Stimulated activated CD8-positive, alpha-beta memory T cell treated with anti-CD3 and anti-CD28 coated beads, Interleukin-4, amount 100 ng/mL, for 48 hours (primary cell): ENCODE measurements at places on chromosomes 4 and X.
A peak's percentile ranks its signal among the peaks of the same experiment; 100 is the strongest.

- DNase-seq: no peak
Measured at GRCh38 chr4:109232681-109233080, 69.8 kb downstream of the COL25A1 start.

DNA sequence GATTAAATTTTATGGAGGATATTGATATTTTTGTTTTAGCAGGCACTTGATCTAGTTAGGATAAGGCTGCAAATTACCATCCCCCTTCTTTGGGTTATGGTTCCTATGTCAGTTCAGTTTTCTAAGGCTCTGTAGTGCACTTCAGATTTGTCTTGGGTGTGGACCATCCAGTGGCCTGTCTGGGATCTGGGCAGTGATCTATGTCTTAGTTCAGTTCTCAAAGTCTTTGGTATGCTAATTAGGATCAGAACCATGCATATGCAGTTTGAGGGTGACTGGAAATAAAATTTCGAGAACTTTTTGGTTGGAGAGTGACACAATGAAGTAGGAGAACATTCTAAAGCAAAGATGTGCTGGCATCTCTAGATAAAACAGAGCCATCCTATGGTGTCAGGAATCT is 388.2 kb downstream of the MID1IP1 start:
- DNase-seq: no peak

DNA sequence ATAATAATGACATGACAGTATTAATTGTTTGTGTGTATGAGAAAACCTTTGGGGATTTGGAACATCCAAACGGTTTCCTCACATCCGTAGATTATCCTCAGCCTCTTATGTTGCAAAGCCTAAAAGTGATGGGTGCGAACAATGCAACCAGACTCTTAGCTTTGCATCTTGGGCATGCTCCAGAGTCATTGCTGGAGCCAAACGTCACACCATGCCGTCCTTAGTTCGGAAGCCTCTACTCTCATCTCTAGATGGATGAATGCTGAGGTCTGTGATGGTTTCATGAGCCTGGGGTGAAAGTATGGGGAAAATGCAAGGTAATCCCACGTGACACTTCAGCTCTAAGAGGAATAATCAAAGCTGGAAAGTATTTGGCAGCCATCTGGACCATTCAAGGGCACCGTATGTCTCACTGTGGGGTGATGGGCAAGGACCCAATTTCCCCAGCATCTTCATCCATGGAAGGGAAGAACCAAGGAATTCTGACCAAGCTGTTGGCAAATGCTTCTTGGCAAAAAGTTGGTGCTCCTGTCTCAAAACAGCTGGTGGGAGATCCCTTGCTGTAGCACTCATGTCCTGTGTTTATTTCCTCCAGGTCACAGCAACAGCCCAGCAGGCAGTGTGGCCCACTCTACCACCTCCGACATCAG is 6.3 kb upstream of the RTL5 start:
- DNase-seq: no peak

DNA sequence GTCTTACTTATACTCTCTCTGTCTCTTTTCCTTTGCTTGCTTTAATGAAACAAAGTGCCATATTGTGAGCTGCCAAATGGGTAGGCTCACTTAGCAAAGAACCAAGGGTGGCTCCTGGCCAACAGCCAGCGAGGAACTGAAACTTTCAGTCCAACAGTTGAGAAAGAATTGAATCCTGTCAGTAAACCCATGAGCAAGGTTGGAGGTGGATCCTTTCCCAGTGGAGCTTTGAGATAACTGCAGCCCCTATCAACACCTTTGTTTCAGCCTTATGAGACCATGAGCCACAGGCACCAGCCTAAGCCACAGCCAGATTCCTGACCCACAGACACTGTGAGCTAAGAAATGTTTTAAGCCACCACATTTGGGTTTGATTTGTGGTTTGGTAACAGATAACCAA is 362.2 kb downstream of the PDGFC start:
- no peak for DNase-seq

DNA sequence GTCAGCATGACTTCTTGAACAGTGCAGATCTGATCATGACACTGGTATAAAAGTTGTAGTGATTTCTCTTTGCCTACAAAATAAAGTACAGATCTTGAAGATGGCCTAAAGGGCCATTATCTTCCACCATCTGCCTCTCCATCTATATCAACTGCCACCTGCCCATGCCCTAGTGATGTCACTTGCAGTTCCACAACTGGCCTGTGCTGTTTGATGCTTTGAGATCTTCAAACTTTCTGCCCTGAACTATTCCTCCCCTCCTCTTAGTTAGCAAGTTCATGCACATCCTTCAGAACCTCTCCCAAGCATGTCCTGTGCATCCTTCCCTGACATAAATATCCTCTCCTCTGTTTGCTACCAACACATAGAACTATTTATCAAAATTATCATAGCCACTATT is 217.0 kb downstream of the SOWAHB start:
- no peak for DNase-seq

DNA sequence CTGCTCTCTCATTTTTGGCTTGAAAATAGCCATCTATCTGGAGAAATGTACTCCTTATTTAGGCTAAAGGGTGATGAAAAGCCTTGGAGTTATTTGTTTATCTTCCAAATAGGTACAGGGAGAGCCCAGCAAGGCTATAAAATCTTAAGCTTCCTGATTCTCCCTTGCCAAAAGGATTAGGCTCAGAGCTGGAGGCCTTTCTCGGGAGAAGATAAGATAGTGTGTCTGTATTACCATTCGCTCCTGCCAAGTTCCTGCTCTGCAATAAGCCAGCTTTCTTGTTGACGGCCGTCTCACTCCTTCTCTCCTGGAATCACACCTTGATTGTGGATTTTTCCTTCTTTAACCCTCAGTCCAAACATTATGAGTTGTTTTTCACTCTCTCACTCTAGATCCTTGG is 171.8 kb upstream of the TTC29 start:
- no peak for DNase-seq

DNA sequence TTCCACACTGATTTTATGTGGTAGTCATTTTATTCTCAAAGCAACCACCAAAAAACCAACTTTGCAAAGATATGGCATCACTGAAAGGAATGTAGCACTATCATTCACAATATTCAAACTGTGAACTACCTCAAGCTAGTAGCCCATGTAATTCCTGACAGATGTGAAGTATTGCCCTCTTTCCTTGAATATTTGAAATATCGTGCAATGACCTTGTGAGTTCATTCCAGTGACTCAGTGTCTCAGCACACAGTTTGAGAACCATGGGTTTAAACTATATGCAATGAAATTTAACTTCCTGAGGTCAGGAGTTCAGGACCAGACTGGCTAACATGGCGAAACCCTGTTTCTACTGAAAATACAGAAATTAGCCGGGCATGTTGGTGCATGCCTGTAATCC is 20.9 kb upstream of the IQCM start:
- DNase-seq: no peak

- DNase-seq: no peak
Measured at GRCh38 chrX:71217298-71217697, 5.7 kb upstream of the GJB1 start.

GRCh38 chrX:118249146-118249545 is 96.8 kb upstream of the WDR44 start:
- no peak for DNase-seq

DNA sequence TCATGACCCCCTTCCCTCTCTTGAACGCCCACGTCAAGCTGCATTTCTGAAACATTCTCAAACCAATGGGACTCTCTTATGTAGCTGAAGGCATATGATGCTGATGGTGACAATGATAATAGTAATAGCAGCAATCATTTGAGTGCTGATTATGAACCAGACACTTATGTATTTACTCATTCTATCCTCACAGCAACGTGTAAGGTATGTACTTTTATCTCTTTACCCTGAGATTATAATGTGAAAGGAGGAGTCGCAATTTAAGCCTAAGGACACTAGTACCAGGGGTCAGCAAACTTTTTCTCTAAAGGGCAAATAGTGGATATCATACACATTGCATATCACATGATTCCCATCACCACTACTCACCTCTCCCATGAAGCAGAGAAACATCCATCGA is 8.5 kb downstream of the PGM2 start:
- no peak for DNase-seq

GRCh38 chr4:44447563-44448504 is 775 bp downstream of the KCTD8 start:
- peak; percentile 23 for DNase-seq

- no peak for DNase-seq
Measured at GRCh38 chrX:37357436-37357835, 8.3 kb downstream of the PRRG1 start.
